Stimulated activated CD4-positive, alpha-beta T cell treated with anti-CD3 and anti-CD28 coated beads, Interleukin-15, amount 100 ng/mL, for 1 hour (primary cell): ENCODE measurements at places on chromosomes 2 and 18.

DNA sequence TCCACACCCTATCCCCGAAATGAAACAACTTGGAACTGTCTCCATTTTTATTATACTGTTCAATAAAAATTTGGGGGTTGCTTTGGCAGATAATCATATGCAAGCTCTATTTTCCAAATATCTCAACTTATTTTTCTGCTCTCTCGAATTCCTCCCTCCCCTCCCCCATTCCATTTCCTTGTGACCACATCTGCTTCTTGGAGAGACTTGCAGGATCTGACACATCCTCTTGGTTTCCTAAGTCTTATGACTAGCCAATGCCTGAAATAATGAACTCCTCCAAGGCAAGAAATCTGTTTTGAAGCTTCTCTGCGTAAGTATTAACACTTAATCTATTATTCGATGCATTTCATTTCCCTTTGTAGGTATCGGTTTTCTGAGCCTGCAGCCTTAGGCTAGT is 16.1 kb downstream of the TGIF1 start:
- DNase-seq, result no peak

DNA sequence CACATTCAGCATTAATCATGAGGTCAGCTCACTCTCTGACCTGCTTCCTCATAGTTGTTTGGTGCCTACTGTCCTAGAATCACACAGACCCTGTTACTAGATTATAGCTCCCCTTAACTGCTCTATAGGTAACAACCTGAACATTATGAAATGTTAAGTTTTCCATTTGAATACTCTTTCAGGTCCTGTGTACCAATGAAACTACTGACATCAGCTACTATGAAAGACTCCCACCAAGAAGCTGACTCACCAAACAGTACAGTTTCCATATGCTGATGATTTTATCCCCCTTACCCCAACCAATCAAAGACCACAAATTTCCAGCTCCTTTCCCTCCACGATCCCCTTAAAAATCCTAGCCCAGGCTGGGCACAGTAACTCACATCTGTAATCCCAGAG is 56.3 kb downstream of the SRBD1 start:
- no peak for DNase-seq

DNA sequence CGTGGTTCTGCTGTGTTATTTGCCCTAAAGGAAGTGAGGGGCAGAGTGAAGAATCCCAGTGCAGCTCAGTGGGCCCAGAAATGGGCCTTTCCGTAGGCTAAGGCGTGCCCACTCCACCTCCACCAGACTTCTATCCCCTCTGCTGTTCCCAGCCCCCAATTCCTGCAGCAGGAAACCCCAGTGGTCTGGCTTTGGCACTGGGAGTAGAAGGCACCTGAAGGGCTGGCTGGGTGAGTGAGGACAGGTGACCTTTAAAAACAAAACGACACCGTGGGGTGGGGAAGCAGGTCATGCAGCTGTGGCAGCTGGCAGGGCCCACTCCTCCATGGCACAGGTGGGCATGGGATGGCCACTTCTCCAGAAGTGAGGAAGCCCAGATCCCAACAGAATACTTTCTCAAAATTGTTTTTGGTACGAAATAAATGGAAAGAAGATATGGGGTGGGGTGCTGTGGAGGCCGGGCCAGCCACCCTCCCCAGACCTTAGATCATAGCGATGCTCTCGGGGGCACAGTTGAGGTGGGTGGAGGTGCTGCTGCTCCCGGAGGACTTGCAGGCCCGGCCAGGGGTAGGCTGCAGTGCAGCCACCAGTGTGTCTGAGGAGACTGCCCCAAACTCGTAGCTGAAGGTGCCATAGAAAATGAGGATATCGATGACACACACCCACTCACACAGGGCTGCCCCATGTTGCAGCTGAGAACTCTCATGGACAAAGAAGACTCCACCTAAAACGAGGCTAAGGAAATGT is 3.2 kb downstream of the RNF181 start:
- no peak for DNase-seq

DNA sequence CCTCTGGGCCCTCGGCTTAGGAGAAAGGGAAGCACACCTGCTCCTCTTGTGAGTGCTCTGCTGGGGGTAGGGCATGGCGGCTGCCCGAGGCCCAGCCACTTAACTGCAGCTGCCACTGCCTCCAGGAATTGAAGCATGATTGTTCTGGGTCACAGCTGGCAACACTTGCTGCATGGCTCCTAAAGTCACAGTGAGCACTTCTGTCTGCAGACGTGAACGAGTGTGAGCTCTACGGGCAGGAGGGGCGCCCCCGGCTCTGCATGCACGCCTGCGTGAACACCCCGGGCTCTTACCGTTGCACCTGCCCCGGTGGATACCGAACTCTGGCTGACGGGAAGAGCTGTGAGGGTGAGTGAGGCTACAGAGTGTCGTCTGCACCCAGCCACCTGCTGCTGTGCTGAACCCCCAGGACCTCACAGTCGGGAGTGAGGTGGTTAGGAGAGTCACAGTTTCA is 44.4 kb downstream of the FBLN7 start:
- DNase-seq, result peak; percentile 48

GRCh38 chr2:53473236-53473635 is 294.4 kb upstream of the CHAC2 start:
- no peak for DNase-seq

DNA sequence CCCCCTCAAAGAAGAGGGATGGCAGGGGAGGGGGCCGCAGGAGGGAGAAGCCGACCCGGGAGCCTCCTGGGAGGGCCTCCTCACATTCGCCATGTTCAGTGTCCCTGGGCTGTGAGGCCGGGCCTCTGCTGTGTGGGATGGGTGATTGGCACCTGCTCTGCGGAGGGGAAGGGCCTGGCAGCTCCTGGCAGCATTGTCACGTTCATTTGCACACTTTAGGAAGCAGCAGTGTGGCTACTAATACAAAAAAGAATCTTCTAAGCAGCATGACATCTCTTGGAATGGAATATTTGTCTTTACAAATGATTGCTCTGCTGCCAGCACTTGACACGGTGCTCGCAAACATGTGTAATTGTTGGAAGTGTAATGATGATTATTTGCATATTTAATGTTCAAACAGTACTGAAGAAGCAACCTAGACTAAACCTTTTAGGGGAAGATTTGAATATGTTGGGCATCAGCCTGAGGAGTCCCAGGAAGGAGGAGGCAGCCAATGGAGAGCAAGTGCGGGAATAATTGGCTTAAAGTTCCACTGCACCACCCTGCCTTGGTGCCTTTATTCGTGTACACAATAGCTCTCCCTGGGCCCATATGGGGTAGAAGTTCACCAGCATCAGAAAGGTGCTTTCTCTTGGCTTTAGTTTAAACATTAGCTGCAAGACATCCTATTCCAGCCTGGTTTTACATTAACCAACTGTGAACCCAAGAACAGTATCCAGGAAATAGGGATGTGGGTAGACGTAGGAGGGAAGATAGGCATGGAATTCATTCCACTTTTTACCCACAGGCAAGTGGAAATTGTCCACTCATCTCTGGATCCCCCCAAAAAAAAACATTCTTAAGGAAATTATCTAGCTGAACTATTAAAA is 404.9 kb downstream of the TMEM182 start:
- DNase-seq, result no peak

- DNase-seq, result no peak
Observed at GRCh38 chr2:1635823-1636222, 108.5 kb downstream of the PXDN start.

GRCh38 chr18:48417985-48418384 is 8.8 kb upstream of the ZBTB7C start:
- no peak for DNase-seq

GRCh38 chr2:22817197-22817596 is 567.8 kb upstream of the KLHL29 start:
- DNase-seq, result no peak

- no peak for DNase-seq
Observed at GRCh38 chr2:16962505-16962904, 296.9 kb upstream of the CYRIA start.

GRCh38 chr2:487186-488079 is 189.8 kb downstream of the TMEM18 start:
- DNase-seq, result no peak

DNA sequence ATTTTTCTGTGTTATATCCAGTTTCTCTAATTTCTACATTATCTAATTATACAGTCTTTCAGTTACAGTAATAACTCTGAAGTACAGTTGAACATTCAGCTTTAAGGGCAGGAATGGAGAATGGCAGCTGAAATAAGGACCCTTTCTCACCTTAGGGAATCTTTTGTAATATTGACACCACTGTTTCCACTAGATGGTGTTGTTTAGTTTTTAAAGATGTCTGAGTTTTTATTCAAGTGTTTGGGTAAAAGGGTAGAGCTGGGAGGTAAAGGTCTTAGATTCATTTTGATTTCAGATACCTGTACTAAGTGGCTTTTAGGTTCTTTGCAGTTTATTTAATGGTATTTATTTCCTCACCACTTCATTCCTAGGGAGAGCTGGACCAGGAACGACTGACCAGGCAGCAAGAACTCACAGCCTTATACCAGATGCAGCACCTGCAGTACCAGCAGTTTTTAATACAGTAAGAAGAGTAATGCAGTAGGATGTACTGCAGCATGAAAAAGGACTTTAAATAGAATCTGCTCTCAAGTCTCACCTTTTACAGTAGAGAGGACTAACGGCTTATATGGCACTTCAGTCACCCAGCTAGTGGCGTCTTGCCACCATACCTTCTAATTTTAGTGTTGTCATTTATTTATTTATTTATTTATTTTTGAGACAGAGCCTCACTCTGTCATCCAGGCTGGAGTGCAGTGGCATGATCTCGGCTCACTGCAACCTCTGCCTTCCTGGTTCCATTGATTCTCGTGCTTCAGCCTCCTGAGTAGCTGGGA is 33.2 kb upstream of the KCNJ13 start:
- no peak for DNase-seq

GRCh38 chr2:12824351-12824777 is 107.6 kb downstream of the TRIB2 start:
- no peak for DNase-seq

DNA sequence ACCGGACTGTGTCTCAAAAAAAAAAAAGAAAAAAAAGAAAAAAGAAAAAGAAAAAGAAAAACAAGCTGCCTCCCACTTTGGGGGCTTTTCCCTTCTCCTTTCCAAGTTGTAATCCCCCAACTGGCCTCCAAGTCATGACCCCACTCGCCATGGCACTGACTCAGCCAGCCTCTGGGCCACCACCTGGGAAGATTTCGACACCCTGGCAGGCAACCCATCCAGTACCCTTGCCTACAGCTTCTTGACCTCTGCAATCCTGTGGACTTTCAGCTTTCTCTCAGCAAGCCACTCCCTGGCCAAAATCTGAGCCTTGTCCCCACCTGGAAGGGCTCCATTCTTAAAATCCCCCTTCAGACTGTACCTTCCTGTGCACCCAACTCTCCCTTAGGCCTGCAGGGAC is 22.3 kb upstream of the FOSL2 start:
- no peak for DNase-seq

DNA sequence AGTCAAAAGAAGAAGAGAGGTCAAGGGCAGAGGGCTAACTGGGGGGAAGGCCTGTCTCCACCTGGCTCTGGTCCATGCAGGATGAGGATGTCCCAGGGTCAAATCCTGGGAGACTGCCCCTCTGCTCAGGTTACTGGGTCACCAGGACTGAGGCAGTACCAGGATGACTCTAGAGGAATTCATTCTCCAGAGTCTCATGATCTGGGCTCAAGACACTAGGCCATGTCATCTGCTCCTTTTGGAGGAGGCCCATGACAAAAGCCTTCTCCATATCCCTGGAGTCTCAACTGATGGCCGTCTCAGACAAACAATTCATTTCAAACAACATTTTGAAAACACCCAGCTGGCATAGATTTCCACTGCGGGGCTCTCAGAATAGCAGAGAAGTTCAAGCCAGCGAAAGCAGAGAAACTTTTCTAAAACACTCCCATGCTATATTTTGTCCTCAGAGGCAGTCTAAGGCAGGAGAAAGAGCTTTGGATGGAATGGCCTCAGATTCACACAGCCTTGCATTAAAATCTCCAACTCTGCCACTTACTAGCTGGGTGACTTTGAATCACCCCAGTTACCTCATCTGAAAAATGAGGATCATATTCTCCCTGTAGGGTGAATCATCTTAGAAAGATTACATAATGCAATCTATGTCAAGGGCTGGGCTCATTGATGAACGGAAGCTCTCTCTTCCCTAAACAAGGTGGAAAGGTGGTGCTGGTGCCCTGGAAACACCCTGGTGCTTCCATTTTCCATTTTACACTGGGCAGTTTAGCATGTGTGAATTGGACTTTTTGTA is 48.8 kb upstream of the LCLAT1 start:
- DNase-seq, result no peak

- no peak for DNase-seq
Observed at GRCh38 chr18:54184836-54185235, 39.6 kb downstream of the MBD2 start.

DNA sequence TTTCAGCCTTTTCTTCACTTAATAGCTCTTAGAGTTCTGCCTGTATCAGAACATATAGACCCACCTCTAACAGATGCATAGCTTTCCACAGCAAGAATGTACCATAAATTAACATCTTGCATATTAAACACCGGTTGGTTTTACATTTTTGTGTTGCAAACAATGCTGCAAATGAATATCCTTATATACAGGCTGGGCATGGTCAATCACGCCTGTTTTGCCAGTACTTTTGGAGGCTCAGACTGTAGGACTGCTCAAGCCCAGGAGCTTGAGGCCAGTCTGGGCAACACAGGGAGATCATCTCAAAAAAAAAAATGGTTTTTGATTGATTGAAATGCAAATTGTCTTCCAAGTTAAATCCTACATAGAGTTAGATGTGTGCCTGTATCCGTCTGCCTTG is 1.5 kb upstream of the LCT start:
- no peak for DNase-seq

DNA sequence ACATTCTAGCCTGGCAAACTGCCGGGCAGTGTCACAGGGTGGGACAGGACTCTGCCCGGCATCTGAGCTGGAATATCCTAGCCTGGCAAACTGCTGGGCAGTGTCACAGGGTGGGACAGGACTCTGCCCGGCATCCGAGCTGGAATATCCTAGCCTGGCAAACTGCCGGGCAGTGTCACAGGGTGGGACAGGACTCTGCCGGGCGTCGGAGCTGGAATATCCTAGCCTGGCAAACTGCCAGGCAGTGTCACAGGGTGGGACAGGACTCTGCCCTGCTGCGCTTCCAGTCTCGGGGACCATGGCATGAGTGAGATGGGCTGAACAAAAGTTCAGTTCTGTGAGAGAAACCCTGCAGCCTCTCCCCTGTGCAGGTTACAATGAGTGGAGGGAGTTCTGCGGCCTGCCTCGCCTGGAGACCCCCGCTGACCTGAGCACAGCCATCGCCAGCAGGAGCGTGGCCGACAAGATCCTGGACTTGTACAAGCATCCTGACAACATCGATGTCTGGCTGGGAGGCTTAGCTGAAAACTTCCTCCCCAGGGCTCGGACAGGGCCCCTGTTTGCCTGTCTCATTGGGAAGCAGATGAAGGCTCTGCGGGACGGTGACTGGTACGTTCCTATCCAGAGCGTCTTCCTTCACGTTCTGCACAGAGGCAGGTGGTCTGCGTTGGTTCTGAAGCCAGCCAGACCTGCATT is 80.3 kb downstream of the TPO start:
- DNase-seq, result no peak
